Hair follicle dermal papilla cell (primary cell): ENCODE measurements at places on chromosomes 12 and 14. TPM values are rescaled to one million over a fixed set of nuclear protein-coding genes. Genes with fewer than 3 reads are reported as not detected.

CLEC1B gene
- total RNA-seq, result not detected in 2 replicates

TESPA1 gene
- total RNA-seq, result not detected in 2 replicates

SUPT16H gene
- 57.6 and 68.2 TPM in 2 replicates for total RNA-seq

SGPP1 gene
- 39.0 and 43.8 TPM in 2 replicates for total RNA-seq

ACVRL1 gene
- 77.2 and 78.0 TPM in 2 replicates for total RNA-seq

DERA gene
- 45.9 and 53.4 TPM in 2 replicates for total RNA-seq

GRIN2B gene
- not detected in 2 replicates for total RNA-seq

ANKS1B gene
- total RNA-seq, result 3.5 and 7.0 TPM in 2 replicates

ADGRD1 gene
- total RNA-seq, result under 0.01 and 0.36 TPM in 2 replicates

OVCH1 gene
- total RNA-seq, result not detected in 2 replicates

DUSP16 gene
- total RNA-seq, result 6.2 and 6.3 TPM in 2 replicates

NANOG gene
- not detected in 2 replicates for total RNA-seq

NINJ2 gene
- total RNA-seq, result 0.36 TPM in 1 of 2 replicates, not detected in the other

SCAF11 gene
- total RNA-seq, result 117 and 135 TPM in 2 replicates

KCNMB4 gene
- 2.6 and 2.8 TPM in 2 replicates for total RNA-seq

GALNT8 gene
- total RNA-seq, result not detected in 2 replicates

KLRK1 gene
- 0.16 TPM in 1 of 2 replicates, not detected in the other for total RNA-seq

KLRC2 gene
- not detected in 2 replicates for total RNA-seq

LBHD2 gene
- not detected in 2 replicates for total RNA-seq

TAS2R20 gene
- total RNA-seq, result 3.3 and 7.5 TPM in 2 replicates

PCED1B gene
- total RNA-seq, result 0.97 and 1.3 TPM in 2 replicates

DTD2 gene
- 47.4 and 48.6 TPM in 2 replicates for total RNA-seq

FGF23 gene
- not detected in 2 replicates for total RNA-seq

PTGER2 gene
- 0.97 and 1.1 TPM in 2 replicates for total RNA-seq

IAPP gene
- total RNA-seq, result not detected in 2 replicates

SIX1 gene
- 2.2 and 2.8 TPM in 2 replicates for total RNA-seq

PAPLN gene
- 3.6 and 6.8 TPM in 2 replicates for total RNA-seq

TRHDE gene
- 7.8 and 32.8 TPM in 2 replicates for total RNA-seq

GYS2 gene
- not detected in 2 replicates for total RNA-seq

INSM2 gene
- not detected in 2 replicates for total RNA-seq

WNT1 gene
- total RNA-seq, result not detected in 2 replicates

IFNG-AS1 gene
- not detected in 2 replicates for total RNA-seq

DTX3 gene
- 19.8 and 21.3 TPM in 2 replicates for total RNA-seq

MUCL1 gene
- total RNA-seq, result not detected in 2 replicates

STON2 gene
- 143 and 162 TPM in 2 replicates for total RNA-seq

UNC79 gene
- total RNA-seq, result 0.12 and 0.16 TPM in 2 replicates

EMP1 gene
- 320 and 393 TPM in 2 replicates for total RNA-seq

DNAJC22 gene
- 0.32 and 1.1 TPM in 2 replicates for total RNA-seq

LRP1-AS gene
- total RNA-seq, result not detected in 2 replicates

GRIP1 gene
- total RNA-seq, result 0.81 TPM in 1 of 2 replicates, not detected in the other

SLC7A8 gene
- 16.2 and 17.4 TPM in 2 replicates for total RNA-seq

CCDC197 gene
- not detected in 2 replicates for total RNA-seq

SLC5A8 gene
- total RNA-seq, result not detected in 2 replicates

CLEC7A gene
- total RNA-seq, result not detected in 2 replicates

TEX52 gene
- total RNA-seq, result not detected in 2 replicates
